ENCODE measurements at places on chromosomes 13 and 19.

- DNase-seq = no peak
These were observed 158.7 kb downstream of the VWA8 start for GRCh38 chr13:41802043-41802683.

GRCh38 chr19:14437578-14438140, 4.6 kb downstream of the PKN1 start:
- DNase-seq = no peak

- no peak for DNase-seq
These were observed 29.1 kb downstream of the CERS4 start for GRCh38 chr19:8238251-8238650.

GRCh38 chr19:1025960-1026782, at the start of gene CNN2:
Gene CNN2 (plus strand): TSS chr19:1026608. CDS start chr19:1026662, 54 bp downstream.
- DNase-seq = peak; percentile 91
